ENCODE measurements at places on chromosomes 11 and 22.

GRCh38 chr11:94184846-94185245 lies 56.2 kb downstream of the PANX1 start:
- DNase-seq, result no peak

- no peak for DNase-seq
Measured at GRCh38 chr11:29634244-29634643, 382.6 kb downstream of the KCNA4 start.

GRCh38 chr11:1568441-1568911 lies 3.6 kb downstream of the DUSP8 start:
- no peak for DNase-seq

GRCh38 chr11:20208622-20209111 lies 48.4 kb upstream of the DBX1 start:
- DNase-seq, result no peak

- no peak for DNase-seq
Measured at GRCh38 chr11:112361396-112361795, 100.7 kb upstream of the PLET1 start.

DNA sequence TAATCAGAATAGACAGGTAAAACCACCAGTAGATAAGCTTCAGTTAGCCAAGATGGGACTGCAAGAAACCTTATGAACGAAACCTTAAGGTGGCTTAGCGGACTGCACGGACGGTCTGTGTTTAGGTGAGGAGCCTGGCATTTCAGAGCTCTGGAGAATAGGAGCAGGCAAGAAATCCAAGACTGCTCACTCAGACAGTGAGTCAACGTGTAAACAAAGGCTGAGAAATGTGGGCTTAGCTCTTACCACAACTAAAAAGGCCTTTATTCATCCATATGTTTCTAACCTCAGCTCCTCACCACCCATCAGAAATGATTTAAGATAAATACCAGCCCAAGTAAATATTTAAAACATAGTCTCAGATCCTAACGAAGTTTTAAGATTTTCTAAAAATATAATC lies 657.7 kb downstream of the OPCML start:
- DNase-seq, result no peak

GRCh38 chr22:35997438-35997837 lies 31.2 kb downstream of the RBFOX2 start:
- DNase-seq, result no peak

- DNase-seq, result no peak
Measured at GRCh38 chr22:25282671-25283561, 63.5 kb downstream of the CRYBB2 start.

DNA sequence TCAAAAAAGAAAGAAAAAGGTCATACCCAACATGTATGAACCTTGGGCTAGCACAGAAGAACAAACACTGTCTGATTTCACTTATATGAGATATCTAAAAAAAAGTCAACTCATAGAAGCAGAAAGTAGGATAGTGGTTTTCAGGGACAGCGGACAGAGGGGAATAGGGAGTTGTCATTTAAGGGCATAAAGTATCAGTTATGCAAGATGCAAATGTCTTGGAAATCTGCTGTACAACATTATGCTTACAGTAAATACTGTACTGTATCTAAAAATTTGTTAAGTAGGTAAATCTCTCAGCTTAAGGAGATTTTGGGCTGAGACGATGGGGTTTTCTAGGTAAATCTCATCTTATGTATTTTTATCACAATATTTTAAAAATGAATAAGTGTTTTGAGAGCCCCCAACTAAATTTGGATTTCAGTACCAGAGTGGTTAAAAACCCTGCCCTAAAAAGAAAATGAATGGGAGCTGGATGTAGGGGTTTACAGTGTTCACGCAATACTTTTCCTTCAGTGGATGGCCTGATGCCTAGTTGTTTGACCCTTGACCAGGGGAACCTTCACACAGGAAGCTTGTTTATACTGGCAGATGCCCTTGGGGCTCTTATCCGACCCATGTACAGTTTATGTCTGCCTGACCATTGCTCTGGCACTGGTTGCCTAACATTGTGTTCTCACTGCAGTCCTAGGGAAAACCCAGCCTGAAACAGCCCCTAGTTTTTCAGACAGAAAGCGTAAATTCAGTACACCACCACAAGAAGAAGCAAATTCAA lies 34.8 kb downstream of the SLC22A9 start:
- DNase-seq, result no peak

DNA sequence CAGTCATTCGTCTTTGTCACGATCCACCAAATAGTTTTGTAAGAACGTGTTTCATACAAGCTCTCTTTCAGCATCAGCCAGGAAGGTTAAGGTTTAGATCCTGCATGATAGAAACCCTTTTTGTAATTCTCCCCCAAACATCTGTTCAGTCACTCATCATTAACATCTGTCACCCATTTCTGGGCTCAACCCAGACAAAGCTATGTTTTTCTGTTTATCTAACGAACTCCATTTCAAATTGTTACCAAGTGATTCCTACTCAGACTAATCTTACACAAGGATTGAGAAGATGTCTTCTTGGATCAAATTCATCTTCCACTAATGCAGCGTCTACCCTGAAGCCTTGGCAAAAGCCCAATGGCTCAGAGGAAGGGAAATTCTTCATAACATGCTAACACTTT lies 58.8 kb downstream of the FZD4 start:
- DNase-seq, result no peak

DNA sequence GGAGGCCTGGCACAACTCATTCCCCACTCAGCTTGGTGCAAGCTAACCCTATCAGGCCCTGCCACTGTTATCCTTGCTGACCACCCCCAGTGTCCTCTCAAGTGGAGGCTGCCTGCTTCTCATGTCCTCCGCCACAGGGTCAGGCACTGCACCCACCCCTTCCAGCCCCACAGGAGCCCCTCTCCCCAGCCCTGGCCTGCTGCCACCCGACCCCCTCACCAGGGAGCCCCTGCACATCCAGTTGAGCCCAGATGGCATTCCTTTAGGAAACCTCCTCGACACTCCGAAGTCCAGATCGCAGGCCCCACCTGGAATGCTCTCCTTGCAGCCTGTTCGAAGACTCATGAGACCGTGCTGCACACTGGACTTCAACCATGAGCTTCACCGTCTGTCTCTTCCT lies 28.0 kb upstream of the IL17RA start:
- DNase-seq, result no peak

GRCh38 chr11:121459413-121460017 lies 6.7 kb upstream of the SORL1-AS1 start:
- DNase-seq, result no peak

GRCh38 chr11:61091373-61092279 lies 10.7 kb upstream of the CD5 start:
- DNase-seq, result no peak

DNA sequence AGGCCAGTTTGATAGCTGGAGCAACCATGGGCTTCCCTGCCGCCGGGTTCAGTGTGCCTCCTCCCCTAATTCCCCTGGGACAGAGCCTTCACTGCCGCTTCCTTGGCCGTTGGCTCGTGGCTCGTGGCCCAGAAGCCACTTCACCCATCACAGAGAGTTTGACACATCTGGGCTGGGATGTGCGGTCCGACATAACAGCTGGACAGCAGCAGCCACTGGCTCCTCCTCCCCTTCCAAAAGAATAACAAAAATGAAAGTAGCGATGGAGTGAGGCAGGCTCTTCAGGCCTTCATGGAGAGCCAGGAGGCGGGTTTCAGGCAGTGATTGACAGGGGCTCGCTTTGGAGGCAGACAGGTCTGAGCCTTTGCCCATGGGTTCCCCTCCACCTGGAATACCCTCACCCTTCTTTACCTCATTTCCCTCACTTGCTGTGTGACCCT lies 8.2 kb downstream of the CREB3L1 start:
- DNase-seq, result no peak

GRCh38 chr22:25690798-25691197 lies 51.2 kb upstream of the MYO18B start:
- DNase-seq, result no peak

DNA sequence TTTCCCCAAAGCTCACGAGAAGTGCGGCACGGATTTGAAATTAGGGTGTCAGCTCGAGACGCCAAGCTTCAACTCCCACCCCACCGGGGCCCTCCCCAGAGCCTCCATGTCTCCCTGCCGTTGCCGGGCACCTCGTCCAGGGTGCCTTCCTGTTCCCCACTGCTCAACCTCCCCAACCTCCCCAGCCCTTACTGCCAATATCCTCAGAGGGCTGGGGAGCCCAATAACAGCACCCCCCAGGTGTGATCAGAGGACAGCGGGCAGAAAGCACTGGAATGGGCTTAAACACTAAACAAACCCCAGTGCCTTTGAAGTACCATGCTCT lies 1336.4 kb downstream of the TBC1D22A start:
- no peak for DNase-seq

DNA sequence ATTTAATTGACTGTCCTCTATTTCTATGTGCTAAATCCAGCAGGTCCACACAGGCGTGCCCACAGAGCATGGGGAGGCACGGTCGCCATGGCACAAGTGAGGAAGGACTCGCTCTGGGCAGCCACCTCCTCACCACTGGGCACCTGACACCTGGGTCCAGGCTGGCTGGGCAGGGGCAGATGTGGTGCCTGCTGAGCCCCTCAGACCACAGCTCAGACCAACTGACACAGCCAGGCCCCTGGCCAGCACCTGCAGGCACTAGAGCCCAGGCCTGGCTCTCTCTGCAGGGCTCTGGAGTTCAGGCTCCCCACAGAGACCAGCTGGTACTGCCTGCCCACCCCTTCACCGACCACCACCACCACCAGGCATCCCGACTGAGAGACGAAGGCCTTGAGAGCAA lies 27.9 kb downstream of the LINC01488 start:
- no peak for DNase-seq

- no peak for DNase-seq
Measured at GRCh38 chr11:35953081-35953760, 9.4 kb downstream of the LDLRAD3 start.

All from NCI-H510A (cell line).